ENCODE measurements at places on chromosomes 11 and 22.

- no peak for DNase-seq
Observed at GRCh38 chr11:103086461-103086860, 5.5 kb downstream of the DCUN1D5 start.

DNA sequence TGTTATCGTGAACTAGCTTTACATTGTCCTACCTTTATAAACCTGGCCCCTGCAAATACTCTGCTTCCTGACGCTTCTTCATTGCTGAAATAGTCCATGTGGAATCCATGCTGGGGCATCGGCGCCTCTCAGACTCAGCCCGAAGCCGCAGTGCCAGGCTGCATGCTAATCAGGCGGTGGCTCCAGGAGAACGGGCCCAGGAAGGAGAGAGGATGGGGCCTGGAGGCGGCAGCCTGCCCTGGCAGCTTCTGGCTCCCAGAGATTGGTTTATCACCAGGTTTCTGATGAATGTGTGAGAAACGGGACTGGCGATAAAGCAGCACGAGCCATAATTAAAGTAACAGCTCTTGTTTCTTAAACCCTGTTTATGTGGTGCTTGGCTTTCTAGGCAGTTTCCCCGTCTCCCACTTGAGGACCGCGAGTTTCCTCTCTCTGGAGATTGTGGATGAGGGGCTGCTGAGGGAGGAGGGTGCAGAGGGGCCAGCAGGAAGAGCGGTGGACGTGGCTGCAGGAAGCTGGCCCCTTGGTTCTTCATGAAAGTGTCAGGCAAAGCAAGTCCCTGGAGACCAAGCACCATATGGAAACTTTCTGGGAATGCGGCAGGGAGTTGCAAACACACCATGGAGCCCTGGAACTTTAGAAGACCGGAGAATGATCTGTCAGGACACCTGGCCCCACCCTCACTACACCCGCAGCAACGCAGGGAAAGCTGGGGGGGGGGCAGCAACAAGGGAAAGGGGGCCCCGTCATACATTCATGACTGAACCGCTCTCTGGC, 93.4 kb downstream of the NTM start:
- no peak for DNase-seq

- no peak for DNase-seq
Observed at GRCh38 chr22:28112190-28112544, 193.1 kb upstream of the PITPNB start.

- no peak for DNase-seq
Observed at GRCh38 chr11:12523180-12523924, 146.0 kb downstream of the PARVA start.

GRCh38 chr11:19770277-19770676, 57.6 kb downstream of the NAV2 start:
- no peak for DNase-seq

DNA sequence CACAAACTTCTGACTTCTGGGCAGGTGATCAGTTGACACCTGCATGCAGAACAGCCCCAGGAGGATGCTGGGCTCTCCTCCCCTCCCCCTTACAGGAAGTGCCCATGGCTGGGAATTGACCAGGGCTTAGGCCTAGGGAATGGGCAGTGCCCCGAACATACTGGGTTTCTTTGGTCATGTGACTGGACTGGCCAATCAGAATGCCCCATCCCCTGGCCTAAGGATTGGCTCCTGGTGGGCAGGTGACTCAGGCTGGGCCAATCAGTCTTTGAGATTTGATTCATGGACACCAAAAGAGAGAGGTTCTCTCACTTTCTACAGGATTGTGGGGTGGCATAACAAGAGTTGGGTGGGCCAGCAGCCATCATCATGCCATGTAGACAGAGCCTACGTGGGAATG, 37.1 kb downstream of the MCM5 start:
- no peak for DNase-seq
